Nucleus accumbens (tissue), 56 donors: ENCODE measurements at places on chromosomes 13 and 19.

DNA sequence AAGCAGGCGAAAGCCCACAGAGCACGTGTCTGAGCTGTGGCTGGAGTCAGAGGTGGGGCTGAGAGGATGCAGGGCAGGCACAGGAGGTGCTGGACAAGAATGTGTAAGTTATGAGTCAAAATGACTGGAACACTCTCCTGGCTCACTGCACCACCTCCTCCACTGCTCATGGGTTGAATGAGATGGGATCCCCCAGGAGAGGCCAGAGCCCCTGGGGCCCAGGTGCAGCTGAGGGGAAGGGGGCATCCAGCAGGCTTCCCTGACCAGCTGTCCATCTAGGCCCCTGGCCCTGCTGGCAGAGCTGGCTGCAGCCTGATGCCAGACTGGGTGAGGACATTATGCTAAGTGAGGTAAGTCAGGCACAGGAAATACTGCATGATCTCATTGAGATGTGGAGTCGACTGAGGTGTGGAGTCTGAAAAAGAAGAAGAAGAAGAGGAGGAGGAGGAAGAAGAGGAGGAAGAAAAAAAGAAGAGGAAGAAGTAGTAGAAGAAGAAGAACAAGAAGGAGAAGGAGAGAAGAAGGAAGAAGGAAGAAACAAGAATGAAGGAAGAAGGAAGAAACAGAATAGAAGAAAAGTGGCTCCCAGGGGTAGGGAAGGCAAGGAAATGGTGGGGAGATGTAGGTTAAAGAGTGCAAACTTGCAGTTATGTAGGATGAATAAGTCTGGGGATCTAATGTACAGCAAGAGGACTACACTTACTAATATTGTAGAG is 747.4 kb downstream of the UQCRFS1 start:
- DNase-seq = no peak

DNA sequence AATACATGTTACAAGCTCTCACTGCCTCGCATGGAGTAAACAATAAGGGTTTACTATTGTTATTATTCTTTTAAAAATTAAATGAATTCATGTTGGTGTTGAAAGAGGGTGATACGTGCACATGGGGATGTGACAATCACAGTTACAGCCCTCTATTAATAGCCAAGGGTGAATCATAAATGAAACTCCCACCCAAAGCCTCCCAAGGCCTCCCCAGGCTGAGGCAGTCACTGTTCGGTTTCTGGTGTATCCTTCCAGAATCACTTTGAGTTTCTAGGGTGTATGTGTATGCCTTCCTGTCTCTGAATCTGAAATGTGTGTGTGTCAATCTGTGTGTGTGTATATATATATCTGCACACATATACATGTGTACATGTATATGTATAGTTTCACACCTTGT is 73.4 kb downstream of the AKAP11 start:
- no peak for DNase-seq

- no peak for DNase-seq
These were observed 1282.1 kb upstream of the PCDH20 start for GRCh38 chr13:62697701-62698100.

DNA sequence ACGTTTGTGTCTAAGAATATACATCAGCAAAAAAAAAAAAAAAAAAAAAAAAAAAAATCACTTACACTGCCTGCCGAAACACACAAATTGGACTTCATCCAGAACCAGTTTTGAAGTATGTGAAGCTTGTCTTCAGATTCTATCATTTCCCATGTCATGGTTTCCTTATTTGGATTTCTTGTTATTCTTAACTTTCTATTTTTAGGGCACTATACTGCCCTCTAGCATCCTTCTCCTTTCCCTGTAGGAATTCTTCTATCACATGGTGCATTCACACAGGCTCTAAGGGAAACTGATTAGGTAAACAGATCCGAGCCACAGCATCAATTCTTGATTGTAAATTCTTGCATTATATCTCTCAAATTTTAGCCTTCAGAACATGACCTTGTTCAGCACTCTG is 1507.5 kb downstream of the OLFM4 start:
- no peak for DNase-seq

- DNase-seq = no peak
These were observed 231.4 kb downstream of the OXGR1 start for GRCh38 chr13:96762876-96763275.

- no peak for DNase-seq
These were observed 21.2 kb downstream of the ELAVL1 start for GRCh38 chr19:7983995-7984837.

DNA sequence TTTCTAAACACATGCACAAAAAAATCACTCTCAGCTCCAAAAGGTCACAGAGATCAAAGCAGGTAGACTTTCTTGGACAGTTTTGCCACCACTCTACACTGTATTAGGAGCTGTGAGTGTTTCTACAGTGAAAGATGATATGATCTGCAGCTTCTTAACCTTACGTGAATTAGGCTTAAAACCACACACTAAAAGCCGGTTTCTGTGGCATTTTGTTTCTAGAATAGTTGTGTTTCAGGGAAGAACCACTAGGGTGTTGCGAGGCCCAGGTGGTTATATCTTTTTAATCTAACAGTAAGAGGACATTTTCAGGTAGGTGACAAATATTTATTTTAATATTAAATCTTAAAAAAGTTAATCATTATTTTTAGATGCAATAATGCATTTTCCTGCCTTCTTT is 216.4 kb downstream of the KLF5 start:
- no peak for DNase-seq

DNA sequence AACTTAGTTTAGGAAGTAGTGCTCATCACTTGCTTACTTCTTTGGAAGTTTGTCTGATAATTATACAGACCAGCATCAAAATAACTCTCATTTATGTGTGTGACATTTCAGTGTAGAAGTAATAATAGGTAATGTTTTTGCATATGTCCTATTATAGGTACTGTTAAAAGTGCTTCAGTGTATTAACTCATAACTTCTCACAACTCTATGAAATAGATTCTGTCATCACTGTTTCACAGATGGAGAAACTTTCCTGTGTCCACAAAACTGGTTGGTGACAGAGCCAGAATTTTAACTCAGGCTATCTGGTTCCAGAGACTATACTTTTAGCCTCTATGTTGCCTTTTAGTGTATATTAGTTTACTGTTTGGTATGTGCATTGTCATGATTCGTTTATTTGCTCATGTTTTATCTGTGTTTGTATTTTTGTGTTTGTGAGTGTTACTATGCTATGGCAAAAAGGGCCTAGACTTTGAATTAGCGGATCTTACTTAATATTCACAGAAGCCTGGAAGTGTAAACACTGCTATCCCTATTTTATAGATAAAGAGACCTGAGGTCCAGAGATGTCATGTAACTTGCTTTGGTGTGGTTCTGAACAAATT is 12.7 kb downstream of the LPAR6 start:
- no peak for DNase-seq
